ENCODE measurements at places on chromosomes 2 and 18. TPM values are rescaled to one million over a fixed set of nuclear protein-coding genes. Genes with fewer than 3 reads are reported as not detected.
A peak's percentile ranks its signal among the peaks of the same experiment; 100 is the strongest.

DNA sequence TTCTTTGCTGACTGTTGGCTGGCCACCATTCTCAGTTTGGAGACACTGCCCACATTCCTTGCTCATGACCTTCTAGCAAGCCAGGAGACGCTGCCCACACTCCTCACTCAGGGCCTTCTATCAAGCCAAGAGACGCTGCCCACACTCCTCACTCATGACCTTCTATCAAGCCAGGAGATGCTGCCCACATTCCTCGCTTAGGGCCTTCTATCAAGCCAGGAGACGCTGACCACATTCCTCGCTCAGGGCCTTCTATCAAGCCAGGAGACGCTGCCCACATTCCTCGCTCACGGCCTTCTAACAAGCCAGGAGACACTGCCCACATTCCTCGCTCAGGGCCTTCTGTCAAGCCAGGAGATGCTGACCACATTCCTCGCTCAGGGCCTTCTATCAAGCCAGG lies 131.3 kb upstream of the CBLN2 start:
- H3K4me3 ChIP-seq: no peak overlapping the region
- DNase-seq: no peak
- no peaks in the 10 kb centered on the region for H3K4me1 ChIP-seq
- H3K36me3 ChIP-seq: no peaks in the 10 kb centered on the region
- no peaks in the 10 kb centered on the region for H3K27me3 ChIP-seq

DNA sequence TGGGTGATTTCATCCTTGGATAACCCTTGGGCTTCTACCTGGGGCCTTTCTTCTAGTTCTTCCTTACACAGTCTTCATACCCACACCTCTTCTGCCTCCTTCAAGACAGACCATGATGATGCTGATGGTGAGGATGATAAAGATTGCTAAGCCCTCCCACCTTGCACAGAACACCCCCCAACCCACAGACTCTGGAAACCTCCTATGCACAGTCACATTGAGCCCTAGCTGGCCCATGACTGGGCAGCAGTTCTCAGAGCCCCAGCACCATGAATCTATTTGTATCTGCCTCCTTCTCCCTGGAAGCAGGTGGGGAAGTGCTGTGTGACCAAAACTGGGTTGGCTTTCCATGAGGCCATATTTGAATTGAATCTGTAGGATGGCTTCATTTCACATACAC lies 99.8 kb downstream of the EN1 start:
- no peak overlapping the region for H3K27ac ChIP-seq
- no peaks in the 10 kb centered on the region for H3K27me3 ChIP-seq
- H3K4me1 ChIP-seq: no peaks in the 10 kb centered on the region
- no peak for DNase-seq

Gene LYG2
- not detected for total RNA-seq

GRCh38 chr2:42298996-42299754 lies 61.8 kb downstream of the COX7A2L start:
- no peak overlapping the region for H3K4me3 ChIP-seq
- DNase-seq: no peak

DNA sequence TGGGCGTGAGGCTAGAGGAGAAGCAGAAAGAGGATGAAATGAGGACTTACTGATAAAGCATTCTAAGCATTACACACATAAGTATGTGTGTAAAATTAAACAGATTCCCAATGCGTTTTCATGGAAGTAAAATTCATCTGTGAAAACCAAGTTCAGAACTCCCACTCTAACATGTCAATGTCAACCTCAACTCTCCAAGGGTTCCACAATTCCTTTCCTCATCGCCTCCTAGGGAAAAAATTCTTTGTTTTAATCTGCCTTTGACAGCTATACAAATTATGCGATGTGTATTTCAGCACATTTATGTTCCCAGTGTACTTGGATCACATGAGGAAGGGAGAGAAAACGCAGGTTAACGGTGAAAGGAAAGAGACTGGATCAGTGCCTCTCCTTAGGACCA lies 76.6 kb downstream of the CLIP4 start:
- no peak overlapping the region for H3K4me3 ChIP-seq
- no peak overlapping the region for H3K27ac ChIP-seq
- H3K27me3 ChIP-seq: no peaks in the 10 kb centered on the region
- DNase-seq: no peak
- no peaks in the 10 kb centered on the region for H3K4me1 ChIP-seq

GRCh38 chr2:28047681-28048080 lies 157.2 kb downstream of the BABAM2 start:
- H3K27ac ChIP-seq: no peak overlapping the region
- H3K4me3 ChIP-seq: no peak overlapping the region
- H3K27me3 ChIP-seq: no peaks in the 10 kb centered on the region
- no peaks in the 10 kb centered on the region for H3K36me3 ChIP-seq

GRCh38 chr2:162677476-162677875 lies 161.1 kb downstream of the KCNH7 start:
- no peak overlapping the region for H3K27ac ChIP-seq
- H3K27me3 ChIP-seq: no peaks in the 10 kb centered on the region
- H3K36me3 ChIP-seq: no peaks in the 10 kb centered on the region
- no peak overlapping the region for H3K4me3 ChIP-seq

Gene M1AP
- 1.8 TPM for total RNA-seq

DNA sequence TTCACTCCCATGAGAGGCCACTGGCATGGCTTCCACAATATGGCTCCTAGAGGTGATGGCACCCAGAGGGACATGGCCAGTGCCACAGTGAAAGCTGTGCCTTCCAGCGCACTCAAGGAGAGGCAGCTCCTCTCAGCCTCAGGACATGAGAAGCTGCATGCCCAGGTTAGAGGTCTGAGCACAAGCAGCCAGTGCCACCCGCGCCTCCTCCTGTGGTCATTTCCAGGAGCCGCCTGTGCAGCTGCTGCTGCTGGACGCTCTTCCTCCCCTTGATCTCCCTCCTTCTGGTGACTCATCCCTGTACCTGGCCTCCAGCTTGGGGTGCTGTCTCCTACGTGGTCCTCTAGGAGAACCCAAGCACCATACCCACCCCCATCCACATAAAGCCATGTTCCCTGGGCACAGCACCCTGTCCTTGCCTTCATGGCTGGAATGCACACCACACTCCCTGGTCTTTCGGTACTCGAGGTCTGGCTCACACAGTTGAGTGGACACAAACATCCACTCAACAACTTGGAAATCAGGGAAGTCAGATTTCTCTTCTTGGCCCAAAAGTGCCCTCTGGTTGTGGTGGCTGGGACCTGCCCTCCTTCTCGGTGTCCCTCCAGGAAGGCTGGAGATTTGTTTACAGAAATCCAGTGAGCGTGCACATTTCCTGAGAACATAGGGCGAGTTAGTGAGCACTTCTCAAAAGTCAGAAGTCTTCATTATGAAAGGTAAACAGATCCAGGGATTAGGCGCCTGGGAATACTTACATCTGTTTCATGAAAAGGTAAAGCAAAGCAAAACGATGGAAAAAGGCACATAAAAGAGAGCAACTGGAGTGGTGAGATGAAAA lies 96.7 kb downstream of the EIPR1 start:
- H3K4me3 ChIP-seq: no peak overlapping the region
- peak; percentile 36 for DNase-seq
- H3K4me1 ChIP-seq: no peaks in the 10 kb centered on the region
- H3K36me3 ChIP-seq: no peaks in the 10 kb centered on the region
- H3K27me3 ChIP-seq: no peaks in the 10 kb centered on the region

Gene ARHGEF33
- total RNA-seq: 1.5 TPM

Gene HNMT
- total RNA-seq: 99.3 TPM

- no peaks in the 10 kb centered on the region for H3K4me1 ChIP-seq
- no peak overlapping the region for H3K4me3 ChIP-seq
- no peaks in the 10 kb centered on the region for H3K36me3 ChIP-seq
Measured at GRCh38 chr2:226818930-226819329, 16.9 kb upstream of the RHBDD1 start.

DNA sequence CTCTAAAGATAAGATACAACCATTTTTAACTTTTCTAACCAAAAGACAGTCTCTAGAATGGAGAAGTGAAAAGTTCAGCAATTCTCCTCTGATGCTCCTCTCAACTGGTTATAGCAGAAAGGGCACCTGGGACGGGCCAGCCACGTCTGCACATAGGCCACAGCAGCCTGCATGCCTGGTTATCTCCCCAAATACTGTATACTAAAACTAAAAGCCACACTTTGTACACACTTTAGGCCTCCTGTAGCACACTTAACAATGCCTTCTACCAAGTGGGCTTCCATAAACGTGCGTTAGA lies 179.1 kb downstream of the ANKRD44 start:
- no peaks in the 10 kb centered on the region for H3K27me3 ChIP-seq
- H3K36me3 ChIP-seq: no peaks in the 10 kb centered on the region
- DNase-seq: no peak

GRCh38 chr2:230770804-230771203 lies 58.2 kb downstream of the CAB39 start:
- DNase-seq: no peak
- H3K4me1 ChIP-seq: peaks cover 12% of the 10 kb centered on the region
- no peaks in the 10 kb centered on the region for H3K27me3 ChIP-seq
- H3K4me3 ChIP-seq: no peak overlapping the region
- peaks cover 10% of the 10 kb centered on the region for H3K36me3 ChIP-seq

DNA sequence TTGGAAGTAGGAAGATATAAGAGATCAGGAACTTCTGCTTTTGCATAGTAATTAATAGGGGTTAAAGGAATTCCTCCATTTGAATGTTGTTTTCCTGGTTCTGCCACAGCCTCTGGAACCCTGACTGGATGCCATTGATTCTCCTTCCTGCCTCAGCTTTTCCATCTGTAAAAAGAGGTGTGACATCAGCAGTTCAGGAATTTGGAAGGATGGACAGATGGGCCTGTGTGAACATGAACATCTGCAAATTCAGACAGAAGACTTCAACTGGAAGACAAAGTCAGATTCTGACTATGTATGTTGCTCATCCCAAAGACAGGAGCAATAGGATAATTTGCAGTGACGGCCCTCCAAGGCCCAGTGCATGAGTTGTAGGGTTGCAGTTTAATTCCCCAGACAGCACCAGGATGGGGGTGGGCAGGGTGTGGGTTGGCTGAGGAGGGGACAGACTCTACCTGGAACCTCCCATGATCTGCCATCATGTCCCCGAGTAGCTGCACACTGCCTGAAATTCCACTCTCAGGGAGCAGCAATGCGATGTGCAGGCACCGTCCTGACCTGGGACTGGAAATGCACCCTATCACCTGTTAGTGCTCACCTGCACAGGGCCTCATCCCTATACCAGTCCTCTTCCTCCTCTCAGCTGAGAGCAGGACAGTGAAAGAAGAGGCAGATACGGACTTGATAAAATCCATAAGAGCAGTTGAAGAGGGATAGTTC lies 98.9 kb upstream of the EPAS1 start:
- no peaks in the 10 kb centered on the region for H3K27me3 ChIP-seq
- no peak overlapping the region for H3K4me3 ChIP-seq
- no peaks in the 10 kb centered on the region for H3K36me3 ChIP-seq
- H3K27ac ChIP-seq: no peak overlapping the region
- no peak for DNase-seq
- peaks cover 40% of the 10 kb centered on the region for H3K4me1 ChIP-seq

GRCh38 chr2:201777043-201777442 lies 3.7 kb downstream of the ALS2 start:
- DNase-seq: no peak
- no peak overlapping the region for H3K4me3 ChIP-seq
- H3K36me3 ChIP-seq: no peaks in the 10 kb centered on the region
- no peak overlapping the region for H3K27ac ChIP-seq
- H3K27me3 ChIP-seq: no peaks in the 10 kb centered on the region

Gene OTOS
- total RNA-seq: not detected

GRCh38 chr2:47801118-47801517 lies 18.2 kb downstream of the MSH6 start:
- no peaks in the 10 kb centered on the region for H3K4me1 ChIP-seq
- H3K27me3 ChIP-seq: no peaks in the 10 kb centered on the region
- H3K4me3 ChIP-seq: no peak overlapping the region
- no peak for DNase-seq
- peaks cover 100% of the 10 kb centered on the region for H3K36me3 ChIP-seq
- H3K27ac ChIP-seq: no peak overlapping the region

DNA sequence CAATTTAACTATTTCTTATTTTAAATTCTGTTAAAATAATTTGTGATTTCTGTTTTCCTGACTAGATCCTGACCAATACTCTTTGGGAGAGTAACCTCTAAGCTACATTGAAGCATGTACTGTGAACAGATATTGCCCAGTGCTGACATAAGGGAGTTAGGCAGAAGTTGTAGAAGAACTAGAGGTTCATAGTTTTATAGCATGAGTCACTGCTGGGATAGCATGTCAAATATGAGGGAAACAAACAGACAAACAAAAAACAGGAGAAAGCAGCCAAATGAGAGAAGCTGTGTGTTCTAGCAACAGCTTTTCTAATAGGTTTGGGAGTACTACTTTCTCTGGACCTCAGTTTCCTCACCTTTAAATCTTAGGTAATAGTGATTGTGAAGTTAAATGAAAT lies 72.4 kb downstream of the CERS6 start:
- H3K27me3 ChIP-seq: no peaks in the 10 kb centered on the region
- no peak overlapping the region for H3K27ac ChIP-seq
- peaks cover 17% of the 10 kb centered on the region for H3K4me1 ChIP-seq
- DNase-seq: no peak
- H3K36me3 ChIP-seq: no peaks in the 10 kb centered on the region

DNA sequence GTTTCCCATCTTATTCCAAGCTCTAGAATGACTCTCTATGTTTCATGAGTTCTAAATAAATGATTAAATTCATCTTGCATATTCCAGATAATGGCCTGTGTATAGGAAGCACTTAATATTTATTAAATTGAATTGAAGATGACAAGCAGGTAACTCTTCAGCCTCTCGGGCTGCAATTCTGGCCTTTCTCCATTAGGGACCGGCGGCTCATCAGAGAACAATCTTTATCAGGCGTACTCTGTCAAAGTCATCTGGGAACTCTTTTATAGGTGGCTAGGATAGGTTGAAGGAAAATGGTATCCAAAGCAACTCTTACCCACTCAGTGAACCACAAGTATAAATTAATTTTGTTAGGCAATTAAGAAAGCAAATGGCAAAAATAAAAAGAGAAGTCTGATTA lies 308.5 kb downstream of the NOL4 start:
- no peak for DNase-seq
- no peaks in the 10 kb centered on the region for H3K4me1 ChIP-seq
- no peaks in the 10 kb centered on the region for H3K27me3 ChIP-seq
- H3K4me3 ChIP-seq: no peak overlapping the region
- no peak overlapping the region for H3K27ac ChIP-seq

GRCh38 chr2:200455958-200456421 lies 53.9 kb downstream of the KCTD18 start:
- H3K36me3 ChIP-seq: peaks cover 8% of the 10 kb centered on the region
- H3K4me1 ChIP-seq: peaks cover 13% of the 10 kb centered on the region
- DNase-seq: no peak
- H3K27ac ChIP-seq: no peak overlapping the region
- no peak overlapping the region for H3K4me3 ChIP-seq

- no peak overlapping the region for H3K27ac ChIP-seq
- no peaks in the 10 kb centered on the region for H3K27me3 ChIP-seq
- H3K4me1 ChIP-seq: peaks cover 9% of the 10 kb centered on the region
- no peaks in the 10 kb centered on the region for H3K36me3 ChIP-seq
Measured at GRCh38 chr18:48074929-48075706, 144.7 kb upstream of the SMAD2 start.

GRCh38 chr2:28751956-28752630 lies 463 bp downstream of the PPP1CB start:
- peak overlapping the region; percentile 96 for H3K27ac ChIP-seq
- H3K27me3 ChIP-seq: no peaks in the 10 kb centered on the region
- no peaks in the 10 kb centered on the region for H3K36me3 ChIP-seq
- H3K4me3 ChIP-seq: peak overlapping the region; percentile 80
- peaks cover 51% of the 10 kb centered on the region for H3K4me1 ChIP-seq
- DNase-seq: no peak

Gene C2orf49
- 18.3 TPM for total RNA-seq

Gene NOSTRIN
- 45.2 TPM for total RNA-seq

GRCh38 chr2:97997784-97998392 lies 2.1 kb upstream of the TMEM131 start:
- DNase-seq: no peak
- H3K4me1 ChIP-seq: peaks cover 24% of the 10 kb centered on the region
- no peak overlapping the region for H3K27ac ChIP-seq
- no peak overlapping the region for H3K4me3 ChIP-seq

Gene PSME4
- 42.9 TPM for total RNA-seq

All from lower lobe of right lung (tissue), 2 donors.